T-helper 2 cell treated with Interferon-gamma antibody and Interleukin-4, amounts not matched to agents 100 ng/mL and 5 ng/mL, for 36 hours (primary cell): ENCODE measurements at places on chromosomes 11 and 22. TPM values are rescaled to one million over a fixed set of nuclear protein-coding genes. Genes with fewer than 3 reads are reported as not detected.

Gene NAV2
- total RNA-seq: 0.36 and 0.45 TPM in 2 replicates

Gene IRF7
- 50.9 and 55.3 TPM in 2 replicates for total RNA-seq

Gene TRIM48
- total RNA-seq: not detected in 2 replicates

Gene GP1BB
- not detected in 2 replicates for total RNA-seq

Gene DEUP1
- not detected in 2 replicates for total RNA-seq

Gene SYT7
- not detected in 2 replicates for total RNA-seq

Gene LRRC32
- 10.8 and 11.4 TPM in 2 replicates for total RNA-seq

Gene C11orf52
- total RNA-seq: 0.27 TPM in 1 of 2 replicates, not detected in the other

Gene PANX3
- not detected in 2 replicates for total RNA-seq

Gene TMEM86A
- total RNA-seq: 0.52 and 1.1 TPM in 2 replicates

Gene OR5D16
- total RNA-seq: not detected in 2 replicates

Gene FAM83F
- total RNA-seq: 0.02 TPM in 1 of 2 replicates, not detected in the other

Gene PHOX2A
- total RNA-seq: not detected in 2 replicates

Gene ARFGAP2
- total RNA-seq: 97.0 and 97.9 TPM in 2 replicates

Gene OR2D3
- total RNA-seq: not detected in 2 replicates

Gene CLDN5
- total RNA-seq: 0.16 and 0.30 TPM in 2 replicates

Gene C11orf87
- not detected in 2 replicates for total RNA-seq

Gene KLHDC7B
- 4.5 and 5.3 TPM in 2 replicates for total RNA-seq

Gene RAB36
- 0.20 TPM in 1 of 2 replicates, not detected in the other for total RNA-seq

Gene STARD10
- 10.1 and 10.5 TPM in 2 replicates for total RNA-seq

Gene AP2A2
- total RNA-seq: 59.6 and 69.5 TPM in 2 replicates
